A549 treated with CpdA at 1 μM for 4 hours (cell line): ENCODE measurements at places on chromosomes 13 and 19. TPM values are rescaled to one million over a fixed set of nuclear protein-coding genes. Genes with fewer than 3 reads are reported as not detected.

The LHFPL6 gene
- total RNA-seq = 7.4 to 8.5 TPM (median 7.8 TPM) in 5 replicates

The GRIN2D gene
- total RNA-seq = 7.2 to 10.9 TPM (median 9.5 TPM) in 5 replicates

The CRLF1 gene
- total RNA-seq = 1.9 to 4.5 TPM (median 2.2 TPM) in 5 replicates

The PALM gene
- total RNA-seq = 10.0 to 17.7 TPM (median 15.2 TPM) in 5 replicates

The MYO16 gene
- total RNA-seq = 0.02 to 0.13 TPM (median 0.08 TPM) in 5 replicates
